Naive B cell (primary cell): ENCODE measurements at places on chromosomes 5 and 9. TPM values are rescaled to one million over a fixed set of nuclear protein-coding genes. Genes with fewer than 3 reads are reported as not detected.

- H3K36me3 ChIP-seq: no peaks in the 10 kb centered on the region
- no peak overlapping the region for H3K27ac ChIP-seq
- no peak overlapping the region for H3K4me3 ChIP-seq
- H3K27me3 ChIP-seq: peaks cover 11% of the 10 kb centered on the region
- no peak for DNase-seq
- no peaks in the 10 kb centered on the region for H3K4me1 ChIP-seq
These were observed 259.3 kb downstream of the CEMIP2 start for GRCh38 chr9:71509054-71509453.

- DNase-seq: no peak
- H3K4me1 ChIP-seq: peaks cover 7% of the 10 kb centered on the region
- H3K27me3 ChIP-seq: no peaks in the 10 kb centered on the region
- H3K27ac ChIP-seq: peak overlapping the region; percentile 36
- H3K36me3 ChIP-seq: no peaks in the 10 kb centered on the region
These were observed 5.2 kb upstream of the HINT2 start for GRCh38 chr9:35820076-35820475.

GRCh38 chr9:86322973-86323644, 31.1 kb downstream of the TUT7 start:
- no peak overlapping the region for H3K4me3 ChIP-seq
- DNase-seq: no peak
- peaks cover 35% of the 10 kb centered on the region for H3K36me3 ChIP-seq
- H3K27ac ChIP-seq: peak overlapping the region; percentile 8

DPM2 gene
- polyA plus RNA-seq: 78.7 TPM

DNA sequence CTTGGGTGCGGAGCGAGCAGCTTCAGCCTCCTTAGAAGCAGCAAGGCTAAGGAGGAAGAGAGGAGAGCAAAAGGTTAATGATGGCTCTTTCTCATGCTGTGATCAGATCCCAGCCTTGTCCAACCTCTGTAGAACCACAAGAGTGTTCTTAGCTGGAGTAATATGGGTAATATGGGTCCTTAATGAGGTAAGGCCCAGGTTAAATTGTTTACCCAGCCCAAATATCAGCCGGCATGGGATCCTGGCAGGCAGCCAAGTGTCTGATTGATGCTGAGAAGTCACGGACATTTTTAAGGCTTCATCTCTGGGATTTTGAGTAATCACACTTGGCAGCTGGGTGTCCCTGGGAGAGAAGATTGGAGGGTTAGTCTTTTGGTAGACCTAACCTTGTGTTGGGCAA, 32.3 kb downstream of the GLRA1 start:
- no peak for DNase-seq
- no peaks in the 10 kb centered on the region for H3K36me3 ChIP-seq
- H3K4me3 ChIP-seq: no peak overlapping the region
- no peaks in the 10 kb centered on the region for H3K4me1 ChIP-seq
- no peaks in the 10 kb centered on the region for H3K27me3 ChIP-seq

- DNase-seq: no peak
- H3K27me3 ChIP-seq: peaks cover 26% of the 10 kb centered on the region
- H3K4me3 ChIP-seq: no peak overlapping the region
- H3K36me3 ChIP-seq: no peaks in the 10 kb centered on the region
These were observed 391.8 kb downstream of the ARHGEF28 start for GRCh38 chr5:74017786-74018211.

DNA sequence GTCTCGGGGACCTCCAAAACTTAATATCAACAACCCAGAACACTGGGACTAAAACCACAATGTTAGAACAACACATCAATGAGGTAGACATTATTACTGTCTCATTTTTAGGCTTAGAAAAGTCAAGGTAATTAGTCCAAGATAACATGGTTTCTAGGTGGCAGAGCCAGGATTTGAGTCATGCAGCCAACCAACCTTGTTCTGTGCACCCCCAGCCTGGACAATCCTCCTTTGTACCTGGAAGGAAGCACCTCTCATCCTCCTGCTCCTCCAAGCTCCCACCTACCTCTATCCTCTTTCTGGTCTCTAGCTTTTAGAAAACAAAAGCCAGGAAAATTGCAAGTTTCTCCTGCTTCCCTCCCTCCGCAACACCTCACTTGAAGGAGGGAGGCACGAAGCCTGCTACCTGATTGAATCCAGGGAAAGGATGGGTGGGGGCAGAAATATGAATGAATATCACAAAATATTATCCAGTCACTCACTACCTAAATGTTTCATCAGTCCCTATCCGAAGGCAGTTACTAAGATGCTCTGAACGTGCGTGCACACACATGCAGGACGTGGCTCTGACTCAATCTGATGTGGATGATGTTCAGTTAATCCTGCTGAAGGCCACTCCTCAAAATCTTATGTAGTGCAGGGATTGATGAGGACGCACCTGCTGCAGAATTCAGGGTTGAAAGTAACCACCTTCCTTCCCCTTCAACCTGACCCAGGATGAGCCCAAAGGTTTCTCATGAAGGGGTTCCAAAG, 26.3 kb upstream of the TTC1 start:
- H3K27me3 ChIP-seq: peaks cover 32% of the 10 kb centered on the region
- H3K4me1 ChIP-seq: no peaks in the 10 kb centered on the region
- no peaks in the 10 kb centered on the region for H3K36me3 ChIP-seq
- no peak overlapping the region for H3K4me3 ChIP-seq

DNA sequence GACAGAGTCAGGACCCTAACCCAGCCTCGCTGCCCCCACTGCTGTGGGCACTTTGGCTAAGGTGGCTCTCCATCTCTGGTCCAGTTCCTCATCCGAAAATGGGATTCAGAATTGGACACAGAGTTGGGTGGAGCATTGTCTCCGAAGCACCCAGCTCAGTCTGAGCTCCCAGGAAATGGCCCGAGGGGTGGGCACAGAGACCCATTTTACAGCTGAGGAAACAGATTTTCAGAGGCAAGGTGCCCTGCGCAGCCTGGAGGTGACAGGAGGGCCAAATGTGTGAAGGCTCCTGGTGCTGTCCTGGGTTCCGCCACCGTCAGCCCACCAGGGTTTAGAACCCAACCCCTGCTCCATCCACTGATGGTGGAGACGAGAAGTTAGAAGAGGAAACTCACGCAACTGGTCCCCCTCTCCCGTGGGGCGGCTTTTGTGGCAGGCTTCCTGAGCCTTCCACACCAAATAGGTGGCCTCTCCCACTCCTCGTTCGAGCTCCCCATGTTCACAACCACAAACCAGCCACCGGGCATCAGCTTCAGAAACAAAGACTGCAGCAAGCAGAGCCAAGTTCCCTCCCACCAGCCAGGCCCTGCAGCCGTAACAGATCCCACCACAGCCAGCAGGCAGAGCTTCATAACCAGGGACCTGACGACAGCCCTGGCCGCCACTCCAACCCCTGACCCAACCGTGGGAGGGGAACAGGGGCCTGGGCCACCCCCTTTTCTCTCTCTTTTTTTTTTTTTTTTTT, 90.9 kb upstream of the LMX1B start:
- peaks cover 16% of the 10 kb centered on the region for H3K4me1 ChIP-seq
- no peak overlapping the region for H3K27ac ChIP-seq
- DNase-seq: no peak
- H3K36me3 ChIP-seq: no peaks in the 10 kb centered on the region
- peaks cover 40% of the 10 kb centered on the region for H3K27me3 ChIP-seq
- no peak overlapping the region for H3K4me3 ChIP-seq
